HCEC 1CT (cell line): ENCODE measurements at places on chromosomes 5 and 9.

- no peak for DNase-seq
Observed at GRCh38 chr9:83367326-83367725, 170.9 kb downstream of the FRMD3 start.

- DNase-seq = no peak
Observed at GRCh38 chr9:137683262-137683864, 64.6 kb downstream of the EHMT1 start.

- DNase-seq = no peak
Observed at GRCh38 chr9:114606068-114606467, 5.0 kb upstream of the TMEM268 start.

- no peak for DNase-seq
Observed at GRCh38 chr9:81137976-81138568, 551.3 kb downstream of the TLE1 start.

DNA sequence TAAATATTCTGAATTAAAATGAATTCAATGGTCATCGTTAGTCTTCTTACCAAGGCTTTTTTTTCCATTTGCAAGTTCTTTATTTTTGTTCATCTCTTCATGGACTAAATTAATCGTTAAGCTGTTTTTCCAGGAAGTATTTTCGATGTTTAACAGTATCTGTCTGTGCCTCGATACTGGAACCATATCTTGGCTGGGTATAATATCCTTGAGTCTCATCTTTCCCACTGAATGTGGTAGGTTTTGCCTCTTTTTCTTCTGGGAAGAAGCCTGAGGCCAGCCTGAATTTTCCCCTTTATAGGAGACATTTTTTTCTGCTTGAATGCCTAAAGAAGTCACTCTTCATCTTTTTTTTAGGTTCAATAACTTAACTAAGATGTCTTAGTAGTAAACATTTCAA, 4.0 kb upstream of the SEPTIN8 start:
- DNase-seq = no peak

DNA sequence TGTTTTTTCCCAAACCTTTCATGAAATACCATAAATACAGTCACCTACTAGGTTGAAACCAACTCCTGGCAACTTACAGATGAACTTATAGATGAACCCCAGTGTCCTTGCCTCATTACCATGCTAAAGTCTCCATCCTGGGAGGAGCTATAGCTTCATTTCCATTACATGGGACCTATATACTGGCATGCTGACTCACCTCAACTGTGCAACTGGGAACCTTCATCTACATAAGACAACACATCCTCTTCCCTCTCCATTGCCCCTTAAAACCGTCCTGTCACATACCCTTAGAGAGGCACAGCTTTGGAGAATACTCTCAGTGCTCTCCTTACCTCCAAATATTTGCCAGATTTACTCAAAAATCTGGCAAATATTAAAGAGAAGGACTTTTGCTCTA, 638.3 kb downstream of the HTR1A start:
- DNase-seq = no peak

GRCh38 chr5:151083081-151083676, 2.3 kb upstream of the TNIP1 start:
- DNase-seq = no peak

DNA sequence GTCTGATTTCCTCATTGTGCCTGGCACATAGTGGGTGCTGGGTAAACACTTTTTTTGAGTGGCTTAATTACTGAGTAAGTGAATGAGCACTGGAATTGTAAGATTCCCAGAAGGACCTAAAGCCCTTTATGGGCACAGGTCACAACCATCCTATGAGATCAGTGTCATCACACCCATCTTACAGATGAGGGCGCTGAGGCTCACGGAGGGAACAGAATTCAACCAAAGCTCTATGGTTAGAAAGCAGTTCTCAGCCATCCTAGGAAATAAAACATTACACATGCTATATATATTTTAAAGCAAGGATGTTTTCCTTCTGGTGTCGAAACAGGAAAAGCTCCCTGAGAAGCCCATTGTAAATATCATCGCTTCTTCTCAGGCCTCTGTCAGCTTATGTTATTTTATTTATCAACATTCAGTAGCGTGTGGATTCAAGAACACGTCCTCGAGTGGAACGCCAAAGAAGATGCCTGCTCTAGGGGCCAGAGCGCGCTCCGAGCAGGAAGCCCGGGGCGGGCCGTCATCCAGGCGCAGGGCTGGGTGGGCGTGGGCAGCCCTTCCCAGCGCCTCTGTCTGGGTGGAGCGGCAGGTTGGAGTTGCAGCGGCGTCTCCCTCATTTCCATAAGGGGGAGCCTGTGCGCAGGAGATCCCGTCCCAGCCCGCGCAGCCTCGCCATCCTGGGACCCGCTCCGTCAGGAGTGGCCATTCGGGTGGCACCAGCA, 155.8 kb upstream of the SMIM23 start:
- peak; percentile 55 for DNase-seq

GRCh38 chr5:113278976-113279375, 155.8 kb downstream of the TSSK1B start:
- DNase-seq = peak; percentile 53

DNA sequence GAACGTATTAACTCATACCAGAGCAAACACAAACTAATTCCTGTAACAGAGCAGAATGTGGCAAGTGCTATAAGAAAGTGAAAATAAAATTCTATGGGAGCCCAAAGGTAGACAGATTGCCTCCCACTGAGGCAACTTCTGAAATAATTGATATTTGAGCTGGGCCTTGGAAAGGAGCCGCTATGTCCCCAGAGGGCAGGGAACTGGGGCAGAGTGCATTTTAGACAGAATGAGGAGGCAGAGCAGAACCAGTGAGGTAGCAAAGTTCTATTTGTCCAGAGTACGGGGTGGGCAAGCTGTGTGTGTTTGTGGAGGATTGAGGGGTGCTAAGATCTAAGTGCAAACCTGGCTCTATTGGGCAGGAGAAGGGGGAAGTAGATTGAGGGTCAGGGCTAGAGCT, 19.8 kb downstream of the CDO1 start:
- DNase-seq = no peak

GRCh38 chr9:127185931-127186781, 63.7 kb upstream of the ANGPTL2 start:
- DNase-seq = peak; percentile 75

DNA sequence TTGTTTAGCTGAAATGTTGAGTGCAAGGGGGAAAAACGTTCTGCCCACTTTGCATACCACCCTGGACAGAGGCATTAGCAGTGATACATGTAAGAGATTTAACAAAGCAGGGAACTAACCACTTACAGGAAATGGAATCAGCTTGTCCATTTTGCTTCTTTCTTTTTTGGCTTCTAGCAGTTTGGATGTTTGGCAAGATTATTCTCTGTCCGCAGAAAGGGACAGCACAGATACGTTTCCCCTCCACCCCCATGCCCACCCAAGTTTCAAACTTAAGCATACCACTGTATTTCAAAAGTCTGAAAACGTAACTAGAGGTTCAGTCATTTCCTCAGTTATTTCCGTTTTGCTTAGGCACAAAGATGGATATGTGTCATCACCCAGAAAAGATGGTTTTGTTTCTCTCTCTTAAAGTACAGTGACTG, 118.4 kb downstream of the GDNF start:
- peak; percentile 46 for DNase-seq

GRCh38 chr5:134510970-134511795, 14.3 kb upstream of the JADE2 start:
- no peak for DNase-seq

- DNase-seq = no peak
Observed at GRCh38 chr9:76378367-76379073, 15.7 kb downstream of the RFK start.

DNA sequence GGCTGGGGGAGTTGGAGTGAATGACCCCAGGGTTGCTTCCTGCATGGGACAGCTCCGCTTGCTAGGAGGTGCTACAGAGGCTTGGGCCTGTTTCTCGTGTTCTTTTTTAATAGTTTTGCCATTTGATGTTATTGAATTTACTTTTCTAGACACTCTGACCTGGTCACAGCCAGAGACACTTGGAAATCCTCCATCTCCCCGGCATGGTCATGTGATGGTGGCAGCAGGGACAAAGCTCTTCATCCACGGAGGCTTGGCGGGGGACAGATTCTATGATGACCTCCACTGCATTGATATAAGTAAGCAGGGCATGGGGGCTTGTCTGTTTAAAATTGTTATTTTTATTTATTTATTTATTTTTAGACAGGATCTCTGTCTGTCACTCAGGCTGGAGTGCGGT, 13.4 kb downstream of the HSPA5 start:
- no peak for DNase-seq

DNA sequence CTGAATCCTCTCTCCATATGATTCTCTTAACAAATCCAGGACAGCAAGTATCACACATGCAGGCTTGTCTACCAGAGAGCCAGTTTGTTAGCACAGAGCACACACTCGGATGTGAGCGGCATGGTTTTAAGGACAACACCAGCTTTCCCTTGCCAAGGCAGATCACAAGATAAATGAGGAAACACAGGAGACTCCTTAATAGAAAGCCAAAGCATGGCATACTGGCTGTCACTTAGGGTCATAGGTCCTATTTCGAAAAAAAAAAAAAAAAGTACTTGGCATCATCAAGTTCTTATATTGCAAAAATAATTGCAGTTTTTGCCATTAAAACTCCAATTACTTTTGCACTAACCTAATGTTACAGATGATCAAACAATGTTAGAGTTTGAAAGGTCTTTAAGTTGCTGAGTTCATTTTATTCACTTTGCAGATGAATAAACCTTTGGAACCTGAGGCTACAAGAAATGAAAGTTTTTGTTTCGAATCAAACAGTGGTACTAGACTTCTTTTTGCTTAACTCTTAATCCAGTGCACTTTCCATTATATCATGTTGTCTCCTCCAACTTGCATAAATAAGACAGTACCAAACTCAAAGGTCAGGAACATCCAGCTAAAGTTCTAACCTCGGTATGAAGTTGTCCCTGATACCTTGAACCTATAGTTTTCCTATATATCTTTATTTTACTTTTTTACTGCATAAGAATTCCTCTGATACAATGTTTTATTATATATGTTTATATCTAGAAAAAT, 138.5 kb downstream of the MPDZ start:
- no peak for DNase-seq

GRCh38 chr5:68345171-68345570, 129.6 kb downstream of the PIK3R1 start:
- DNase-seq = no peak
